ENCODE measurements at places on chromosomes 6 and 20.

DNA sequence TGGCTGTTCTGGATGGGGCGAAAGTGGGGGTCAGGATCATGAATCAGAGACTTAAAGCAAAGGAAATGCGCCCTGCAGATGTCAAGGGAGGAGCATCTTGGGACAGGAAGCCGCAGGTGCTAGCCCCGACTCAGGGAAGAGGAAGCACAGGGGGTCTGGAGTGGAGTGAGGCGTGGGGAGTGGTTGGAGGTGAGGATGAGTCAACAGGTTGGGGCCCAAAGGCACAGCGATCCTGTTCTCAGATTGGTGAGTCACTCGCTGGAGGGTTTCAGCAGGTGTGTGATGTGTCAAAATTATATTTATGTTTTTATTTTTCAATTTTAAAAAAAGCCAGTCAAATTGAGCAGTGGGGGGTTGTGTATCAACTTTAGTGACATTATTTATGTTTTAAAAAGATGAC is 19.0 kb downstream of the PACSIN1 start:
- no peak for DNase-seq

- DNase-seq: no peak
Measured at GRCh38 chr6:37878150-37878710, 58.7 kb downstream of the ZFAND3 start.

DNA sequence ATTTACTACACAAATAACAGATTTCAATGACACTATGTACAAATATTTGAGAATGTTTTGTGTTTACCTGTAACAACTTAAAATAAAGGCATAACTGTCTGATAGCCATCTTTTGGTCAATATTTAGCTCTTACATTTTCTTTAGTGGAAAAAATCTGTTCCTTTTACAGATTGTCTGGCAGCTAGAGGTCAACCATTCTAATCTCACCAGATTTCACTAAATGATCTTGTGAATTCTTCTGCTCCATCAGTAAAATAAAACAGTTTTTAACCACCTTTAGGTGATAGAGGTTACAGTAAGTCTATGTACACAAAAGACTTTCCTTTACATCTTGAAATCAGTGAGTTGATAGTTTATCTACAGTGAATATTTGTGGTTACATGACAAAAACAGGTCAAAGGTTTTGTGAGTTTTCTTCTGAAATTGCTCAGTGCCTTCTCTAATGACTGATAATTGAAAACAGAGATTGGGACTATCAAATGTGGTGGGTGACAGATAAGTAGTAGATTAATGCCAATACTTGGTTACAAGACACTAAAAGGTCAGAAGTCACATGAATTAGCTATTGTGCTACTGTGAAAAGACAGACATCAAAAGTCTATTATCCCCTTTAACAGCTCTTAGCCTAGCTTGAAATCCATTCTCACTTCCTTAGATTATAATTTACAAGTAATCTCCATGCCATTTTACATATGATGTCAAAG is 47.4 kb downstream of the BMP5 start:
- DNase-seq: no peak

- no peak for DNase-seq
Measured at GRCh38 chr6:120779441-120779840, 554.8 kb downstream of the TBC1D32 start.

DNA sequence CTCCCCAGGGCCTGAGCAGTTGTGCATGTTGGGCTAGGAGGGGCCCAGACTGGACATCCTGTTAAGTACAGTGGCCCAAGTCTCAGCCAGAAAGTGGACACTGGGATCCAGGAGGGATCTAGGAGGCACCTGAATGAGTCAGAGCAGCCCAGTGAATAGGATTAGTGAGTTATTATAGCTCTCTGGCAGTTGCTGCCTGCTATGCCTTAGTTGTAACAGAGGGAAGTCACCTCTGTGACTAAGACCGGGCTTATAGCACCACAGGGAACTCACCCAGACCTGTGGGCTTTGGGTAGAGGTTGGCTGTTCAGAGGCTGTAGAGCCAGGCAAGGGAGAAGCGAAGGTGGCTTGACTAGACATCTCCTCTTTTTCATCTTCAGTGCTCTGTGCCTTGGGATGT is 39.0 kb upstream of the AAR2 start:
- no peak for DNase-seq

DNA sequence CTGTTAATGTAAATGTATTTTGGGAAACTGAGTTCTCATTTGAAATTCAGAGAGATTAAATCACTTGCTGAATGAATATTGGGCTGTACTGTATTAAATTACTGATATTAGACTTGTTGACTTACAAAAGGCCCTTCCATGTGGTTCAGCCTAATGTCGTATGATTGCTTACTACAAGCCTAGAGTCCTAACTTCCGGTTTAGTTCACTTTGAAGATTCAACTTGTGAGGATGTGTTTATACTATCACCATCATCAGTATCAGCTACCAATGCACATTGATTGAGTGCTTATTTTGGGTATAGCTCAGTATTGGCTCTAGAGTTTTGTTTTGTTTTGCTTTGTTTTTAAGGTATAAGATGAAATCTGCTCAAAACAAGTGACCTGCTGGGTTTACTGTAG is 48.3 kb downstream of the FAM217A start:
- no peak for DNase-seq

DNA sequence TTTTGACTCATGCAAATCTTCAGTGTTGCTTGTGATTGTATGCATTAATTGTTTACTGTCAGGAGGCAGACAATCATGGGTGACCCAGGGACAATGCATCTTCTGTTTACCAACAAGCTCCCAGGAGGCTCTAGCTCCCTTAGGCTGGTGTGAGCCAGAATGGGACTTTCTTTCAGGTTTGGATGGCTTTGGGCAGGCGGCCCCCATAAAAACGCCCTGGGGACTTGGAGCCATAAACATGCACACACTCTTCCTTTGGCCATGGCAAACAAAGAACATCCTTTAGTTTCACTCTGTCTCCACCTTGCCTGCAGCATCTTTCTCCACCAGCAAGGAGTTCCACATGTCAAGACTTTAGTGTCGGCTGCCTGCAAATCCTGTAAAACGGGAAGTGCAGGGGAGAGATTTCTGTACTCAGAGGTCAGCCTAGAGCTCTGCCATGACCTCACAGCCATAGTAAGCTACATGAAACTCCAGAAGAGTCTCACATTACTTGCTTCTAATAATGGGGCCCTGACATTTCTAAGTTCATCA is 127.6 kb downstream of the MAP3K7 start:
- no peak for DNase-seq

- peak; percentile 8 for DNase-seq
Measured at GRCh38 chr20:43408848-43409576, 48.7 kb upstream of the SRSF6 start.

DNA sequence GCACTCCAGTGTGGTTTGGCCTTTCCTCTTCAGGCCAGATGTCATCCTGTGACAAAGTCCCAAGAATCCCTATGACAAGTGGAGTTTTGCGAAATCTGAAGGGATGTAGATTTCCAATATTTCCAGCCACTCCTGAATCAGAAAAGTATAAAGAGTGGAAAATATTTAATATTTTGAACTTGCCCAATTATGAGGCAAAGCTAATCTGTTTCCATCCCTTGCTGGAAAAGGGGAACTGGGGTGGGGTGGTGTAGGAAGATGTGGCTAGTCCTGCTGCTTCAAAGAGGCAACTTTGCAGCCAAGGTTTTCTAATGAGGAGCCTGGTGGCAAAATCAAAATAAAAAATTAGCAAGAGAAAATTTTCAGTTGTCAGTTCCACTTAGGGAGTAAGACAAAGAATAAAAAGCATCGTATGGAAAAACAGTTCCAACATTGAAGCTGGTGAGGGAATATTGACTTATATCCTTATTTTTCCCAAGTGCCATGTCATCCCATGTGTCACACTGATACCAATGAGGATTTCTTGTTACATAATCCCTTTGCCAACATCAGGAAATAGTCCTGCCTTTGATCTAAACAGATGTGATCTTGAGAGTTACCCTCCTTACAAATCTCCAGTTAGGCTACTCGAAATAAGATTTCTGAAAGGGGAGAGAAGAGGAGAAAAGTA is 480.0 kb upstream of the JARID2 start:
- no peak for DNase-seq

DNA sequence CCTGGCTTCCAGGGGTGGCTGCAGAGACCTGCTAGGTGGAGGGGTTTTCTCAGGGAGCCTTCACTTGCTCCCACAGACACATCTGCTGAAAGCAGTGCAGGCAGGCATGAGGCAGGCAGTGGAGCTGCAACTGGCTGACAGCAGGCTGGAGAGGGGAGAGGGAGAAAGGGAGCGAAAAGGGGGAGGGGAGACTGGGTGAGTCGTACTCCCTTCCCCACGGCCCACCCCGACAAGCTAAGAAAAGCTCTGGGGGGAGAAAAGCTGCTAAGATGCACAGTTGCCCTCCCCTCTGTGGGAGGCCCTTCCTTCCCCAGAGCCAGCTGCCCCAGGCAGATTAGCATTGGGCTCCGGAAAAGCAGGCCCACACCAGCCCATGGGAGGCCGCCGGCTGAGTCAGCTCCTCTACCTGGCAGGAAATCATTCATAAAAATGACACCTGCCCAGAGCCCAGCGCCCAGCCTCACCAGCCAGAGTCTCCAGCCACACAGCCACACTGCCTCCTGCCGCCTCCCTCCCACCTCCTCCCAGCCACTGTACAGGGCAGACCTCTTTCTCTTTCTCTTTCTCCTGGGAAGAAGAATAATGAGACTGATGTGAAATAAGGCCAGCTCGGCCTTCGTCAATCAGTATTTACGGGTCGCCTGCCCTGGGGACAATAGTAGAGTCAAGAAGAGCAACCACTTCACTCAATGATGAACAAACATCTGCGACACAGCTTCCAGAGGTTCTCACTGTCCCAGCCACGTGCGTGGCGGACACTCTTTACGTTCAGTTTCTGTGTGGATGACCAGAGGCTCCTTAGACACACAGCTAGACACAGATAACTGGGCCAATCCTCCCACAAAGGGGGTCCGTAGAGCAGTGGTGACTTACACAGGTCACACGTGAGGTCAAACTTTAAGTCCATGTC is 7.7 kb upstream of the C20orf203 start:
- DNase-seq: no peak

DNA sequence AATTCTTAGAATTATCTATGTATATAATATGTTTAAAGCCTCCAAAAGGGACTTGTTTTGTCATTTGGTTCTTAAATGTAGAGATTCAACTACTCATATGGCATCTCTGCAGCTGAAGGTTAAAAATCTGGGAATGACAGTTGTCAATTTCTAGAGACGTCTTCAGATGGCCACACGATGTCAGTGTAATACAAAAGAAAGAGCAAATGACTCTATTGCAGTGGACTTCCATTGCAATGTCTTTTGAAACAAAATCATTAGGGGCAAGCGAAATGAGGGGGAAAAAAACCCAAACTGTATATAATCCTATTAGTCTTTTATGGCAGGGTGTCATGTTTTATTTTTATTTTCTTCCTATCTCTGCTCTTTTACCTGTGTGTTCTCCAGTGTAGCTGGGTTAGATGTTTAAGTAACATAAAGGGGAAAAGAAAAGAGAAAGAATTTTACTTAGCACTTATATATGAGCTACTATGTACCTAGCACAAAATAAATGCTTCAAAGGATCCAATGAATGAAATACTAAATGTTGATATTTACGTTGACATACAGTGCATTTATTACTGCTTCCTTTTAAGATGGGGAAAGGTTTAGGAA is 26.2 kb downstream of the CCN2 start:
- DNase-seq: no peak

GRCh38 chr6:159608961-159609651 is 83.9 kb downstream of the SOD2 start:
- DNase-seq: no peak

DNA sequence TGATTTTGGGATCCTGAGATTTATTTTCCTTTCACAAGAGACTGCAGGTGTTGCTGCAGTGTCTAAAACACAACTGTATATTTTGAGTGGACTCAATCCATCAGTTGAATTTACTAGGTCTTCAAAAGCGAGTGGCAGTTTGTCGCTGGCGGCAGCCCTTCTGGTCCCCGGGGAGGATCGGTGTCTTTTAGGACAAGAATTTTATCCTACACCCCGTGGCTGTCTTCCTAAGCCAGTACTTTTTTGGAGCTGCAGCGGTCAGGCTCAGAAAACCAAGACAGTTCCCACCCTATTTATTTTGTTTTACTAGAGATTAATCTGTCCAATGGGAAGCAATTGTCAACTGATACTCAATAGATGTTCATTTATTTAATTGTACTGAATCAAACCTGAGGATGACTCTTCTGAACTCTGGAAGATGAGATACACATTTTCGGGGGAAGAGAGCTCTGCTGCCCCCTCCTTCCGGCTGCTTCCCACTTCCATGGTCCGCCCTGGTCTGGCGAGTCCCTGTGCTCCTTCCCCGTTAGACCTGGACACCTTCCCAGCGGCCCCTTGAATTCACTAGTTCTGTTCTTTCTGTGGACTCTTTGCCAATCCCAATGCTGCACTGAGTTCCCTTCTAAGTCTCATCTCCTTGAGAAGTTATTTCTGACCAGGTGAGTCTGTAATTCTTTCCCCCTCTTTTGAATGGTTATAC is 90.6 kb downstream of the ERMARD start:
- no peak for DNase-seq

- DNase-seq: no peak
Measured at GRCh38 chr6:152775428-152775827, 24.8 kb downstream of the VIP start.

GRCh38 chr20:49381558-49382493 is 100.6 kb downstream of the KCNB1 start:
- DNase-seq: no peak

GRCh38 chr6:26183237-26183580 is 96.0 kb downstream of the HFE start:
- DNase-seq: no peak

- no peak for DNase-seq
Measured at GRCh38 chr20:49228676-49229075, 9.5 kb downstream of the DDX27 start.

DNA sequence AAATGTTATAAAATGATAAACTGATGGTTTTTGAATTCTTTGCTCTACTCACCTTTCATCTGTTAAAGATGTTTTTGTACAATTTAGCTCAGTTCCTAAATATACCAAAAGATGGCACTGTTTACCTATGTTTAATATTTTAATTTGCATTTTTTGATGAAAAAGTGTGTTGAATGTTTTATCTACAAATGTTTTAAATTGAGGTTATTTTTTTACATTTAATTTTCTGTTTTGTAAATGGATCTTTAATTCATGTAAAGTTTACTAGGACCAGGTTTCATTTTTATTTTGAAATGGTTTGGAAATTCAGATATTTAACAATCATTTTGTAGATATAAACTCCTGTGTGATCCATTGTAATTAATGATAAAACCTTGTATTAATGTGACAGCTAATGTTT is 30.0 kb downstream of the CDKAL1 start:
- peak; percentile 46 for DNase-seq

- no peak for DNase-seq
Measured at GRCh38 chr6:3284436-3284876, 25.7 kb downstream of the PSMG4 start.

DNA sequence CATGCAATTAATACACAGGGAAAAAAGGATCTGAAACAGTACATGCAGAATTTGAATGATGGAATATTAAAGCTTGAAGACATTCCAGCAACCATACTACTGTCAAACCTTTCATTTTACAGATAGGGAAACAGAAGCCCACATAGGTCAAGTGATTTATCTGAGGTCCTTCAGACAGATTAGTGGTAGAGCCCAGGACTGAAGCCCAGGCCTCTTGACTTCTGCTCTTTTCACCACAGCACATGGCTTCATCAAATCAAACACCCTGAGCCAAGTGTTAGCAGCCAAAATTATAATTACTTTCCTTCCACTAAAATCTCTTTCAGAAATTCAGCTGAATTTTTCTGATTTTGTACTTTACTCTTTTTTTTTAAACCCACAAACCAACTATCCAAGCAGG is 435.6 kb upstream of the RUNX2 start:
- no peak for DNase-seq
